Naive thymus-derived CD4-positive, alpha-beta T cell (primary cell): ENCODE measurements at places on chromosomes 13 and 19. TPM values are rescaled to one million over a fixed set of nuclear protein-coding genes. Genes with fewer than 3 reads are reported as not detected.

The KIR2DL4 gene
- polyA plus RNA-seq = not detected

DNA sequence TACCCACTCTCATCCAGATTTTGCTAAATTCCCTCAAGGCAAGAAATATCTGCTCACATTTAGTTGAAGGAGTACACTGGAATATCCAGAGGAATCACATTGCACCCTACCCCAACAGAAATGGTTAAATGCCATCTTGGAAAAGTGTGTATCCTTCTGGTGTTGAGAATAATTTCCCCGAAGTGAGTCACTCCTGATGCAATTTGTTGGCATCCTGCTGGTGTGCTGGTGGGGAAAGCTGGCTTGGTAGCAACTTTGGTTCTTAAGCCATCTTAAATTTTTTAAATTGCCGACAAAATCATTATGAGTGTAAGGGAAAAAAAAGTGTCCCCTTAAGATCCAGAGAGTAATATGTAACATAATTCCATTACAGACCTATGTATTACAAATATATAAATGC lies 337.3 kb upstream of the DACH1 start:
- DNase-seq = no peak

DNA sequence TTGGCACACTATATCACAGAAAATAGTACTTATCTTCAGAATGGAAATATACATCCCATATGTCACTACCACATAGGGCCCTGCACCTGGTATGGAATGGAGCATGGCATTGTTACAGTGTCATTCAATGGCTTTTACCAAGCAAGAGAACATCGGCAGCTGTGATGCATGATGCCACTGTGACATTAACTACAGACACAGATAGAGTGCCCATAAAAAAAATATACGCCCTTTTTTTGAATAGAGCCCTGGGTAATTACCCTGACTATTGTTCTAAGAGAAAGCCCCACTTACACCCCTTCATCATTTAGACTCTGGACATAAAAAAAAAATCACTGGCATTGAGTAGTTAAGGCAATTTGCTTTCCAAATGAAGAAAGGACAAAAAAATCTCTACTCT lies 320.3 kb downstream of the DNAJC15 start:
- no peak for DNase-seq

The MBD3L3 gene
- not detected for polyA plus RNA-seq

The MCF2L gene
- 1.9 TPM for polyA plus RNA-seq

The RAB20 gene
- 1.3 TPM for polyA plus RNA-seq
